Large intestine (tissue), 12 donors: ENCODE measurements at places on chromosomes 11 and 22.

- peak; percentile 93 for DNase-seq
Measured at GRCh38 chr11:36509694-36510593, at the start of gene TRAF6. TRAF6 (minus strand) TSS chr11:36510272; CDS start chr11:36501515, 8,757 bp downstream.

DNA sequence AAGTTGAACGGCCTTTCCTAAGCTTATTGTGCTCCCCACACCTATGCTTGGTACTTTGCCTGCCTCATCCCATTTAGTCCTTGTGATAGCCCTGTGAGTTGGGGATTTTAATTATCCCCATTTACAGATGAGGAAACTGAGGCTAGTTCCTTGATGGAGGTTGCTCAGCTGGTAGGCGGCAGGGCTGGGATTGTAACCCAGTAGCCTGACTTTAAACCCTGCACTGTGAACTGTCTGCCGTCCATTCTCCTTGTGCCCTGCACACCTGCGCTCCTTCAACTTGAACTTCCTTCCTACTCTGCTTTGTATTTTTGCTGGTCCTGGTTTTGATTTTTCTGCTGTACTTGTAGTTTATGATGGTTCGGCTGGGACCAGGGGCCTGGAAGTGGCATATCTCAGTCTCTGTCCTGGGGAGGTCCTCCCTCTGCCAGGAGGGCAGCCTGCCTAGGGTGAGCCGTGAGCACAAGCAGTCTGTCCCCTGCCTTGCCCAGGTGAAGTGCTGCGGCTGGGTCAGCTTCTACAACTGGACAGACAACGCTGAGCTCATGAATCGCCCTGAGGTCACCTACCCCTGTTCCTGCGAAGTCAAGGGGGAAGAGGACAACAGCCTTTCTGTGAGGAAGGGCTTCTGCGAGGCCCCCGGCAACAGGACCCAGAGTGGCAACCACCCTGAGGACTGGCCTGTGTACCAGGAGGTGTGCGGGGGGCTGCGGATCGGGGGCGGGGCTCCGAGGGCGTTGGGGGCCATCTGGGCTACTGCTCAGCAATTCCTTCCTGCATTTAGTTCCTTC lies 52.4 kb downstream of the CD82 start:
- DNase-seq = no peak

GRCh38 chr11:3089236-3090061 lies 32.2 kb upstream of the CARS1 start:
- DNase-seq = no peak

GRCh38 chr11:8839306-8839956 lies 71.6 kb upstream of the AKIP1 start:
- DNase-seq = no peak

GRCh38 chr22:23856721-23857605 lies 712 bp upstream of the SLC2A11 start:
- DNase-seq = peak; percentile 71

DNA sequence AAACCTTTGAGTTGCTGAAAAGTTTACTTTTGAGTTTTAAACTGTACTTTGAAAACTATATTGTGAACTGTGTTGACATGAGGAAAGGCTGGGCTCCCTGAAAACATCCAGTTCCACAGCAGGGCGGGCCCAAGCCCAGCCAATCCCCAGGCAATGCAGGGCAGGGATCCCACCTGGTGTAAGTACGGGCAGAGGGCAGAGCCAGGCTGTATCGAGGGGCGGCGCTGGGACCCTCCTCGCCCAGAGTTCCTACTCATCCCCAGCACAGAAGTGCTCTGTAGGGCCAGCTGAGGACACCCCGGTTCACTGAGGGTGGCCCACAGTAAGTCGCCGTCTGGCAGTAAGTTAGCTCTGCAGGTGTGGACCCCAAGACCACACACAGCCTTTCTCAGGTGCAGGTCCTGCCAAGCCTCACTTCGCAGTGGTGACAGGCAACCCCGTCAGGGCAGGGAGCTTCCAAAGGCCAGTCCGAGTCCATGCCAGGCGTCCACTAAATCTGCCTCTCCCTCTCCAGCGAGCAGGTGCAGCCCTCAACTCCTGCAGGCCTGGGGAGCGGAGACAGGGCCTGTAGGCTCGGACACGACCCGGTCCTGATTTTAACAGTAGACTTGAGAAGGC lies 6.3 kb downstream of the RASSF7 start:
- DNase-seq = no peak

DNA sequence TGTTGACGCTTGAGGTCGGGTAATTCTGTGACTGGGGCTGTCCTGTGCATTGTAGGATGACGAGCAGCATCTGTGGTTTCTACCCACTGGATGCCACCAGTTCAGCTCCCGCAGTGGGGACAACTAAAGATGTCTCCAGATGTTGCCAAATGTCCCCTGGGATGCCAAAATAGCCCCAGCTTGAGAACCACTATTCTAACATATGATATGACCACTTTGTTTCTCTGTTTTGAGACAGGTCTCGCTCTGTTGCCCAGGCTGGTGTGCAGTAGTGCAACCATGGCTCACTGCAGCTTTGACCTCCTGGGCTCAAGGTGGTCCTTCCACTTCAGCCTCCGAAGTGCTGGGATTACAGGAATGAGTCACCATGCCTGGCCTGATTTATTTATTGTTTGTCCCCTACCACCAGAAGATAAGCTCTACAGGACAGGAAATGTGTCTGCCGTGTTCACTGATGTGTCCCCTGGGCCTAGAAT lies 4.4 kb upstream of the MEN1 start:
- no peak for DNase-seq

DNA sequence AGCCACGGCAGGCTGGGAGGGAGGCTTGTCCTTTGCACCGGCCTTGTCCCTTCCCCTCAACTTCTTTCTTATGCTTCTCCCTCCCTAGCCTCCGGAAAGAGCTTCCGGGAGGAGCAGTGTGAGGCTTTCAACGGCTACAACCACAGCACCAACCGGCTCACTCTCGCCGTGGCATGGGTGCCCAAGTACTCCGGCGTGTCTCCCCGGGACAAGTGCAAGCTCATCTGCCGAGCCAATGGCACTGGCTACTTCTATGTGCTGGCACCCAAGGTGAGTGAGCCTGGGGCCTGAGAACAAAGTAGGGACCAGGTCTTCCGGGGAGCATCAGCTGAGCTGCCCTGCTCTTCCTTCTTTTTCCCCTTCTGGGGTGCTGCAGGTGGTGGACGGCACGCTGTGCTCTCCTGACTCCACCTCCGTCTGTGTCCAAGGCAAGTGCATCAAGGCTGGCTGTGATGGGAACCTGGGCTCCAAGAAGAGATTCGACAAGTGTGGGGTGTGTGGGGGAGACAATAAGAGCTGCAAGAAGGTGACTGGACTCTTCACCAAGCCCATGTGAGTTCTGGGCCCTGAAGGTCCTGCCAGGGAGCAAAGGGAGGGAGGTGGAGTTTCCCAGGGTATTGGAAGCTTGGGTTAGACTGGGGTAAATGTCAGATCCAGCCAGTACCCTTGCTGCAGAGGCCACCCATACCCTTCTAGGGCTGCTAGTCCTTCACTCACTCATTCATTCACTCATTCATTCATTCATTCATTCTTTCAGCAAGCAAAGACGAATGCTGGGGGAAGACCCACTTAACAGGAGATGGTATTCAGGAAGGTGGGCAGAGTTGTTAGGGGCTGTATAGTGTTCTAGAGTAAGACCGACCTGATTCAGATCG lies 22.6 kb downstream of the ADAMTS15 start:
- DNase-seq = no peak

DNA sequence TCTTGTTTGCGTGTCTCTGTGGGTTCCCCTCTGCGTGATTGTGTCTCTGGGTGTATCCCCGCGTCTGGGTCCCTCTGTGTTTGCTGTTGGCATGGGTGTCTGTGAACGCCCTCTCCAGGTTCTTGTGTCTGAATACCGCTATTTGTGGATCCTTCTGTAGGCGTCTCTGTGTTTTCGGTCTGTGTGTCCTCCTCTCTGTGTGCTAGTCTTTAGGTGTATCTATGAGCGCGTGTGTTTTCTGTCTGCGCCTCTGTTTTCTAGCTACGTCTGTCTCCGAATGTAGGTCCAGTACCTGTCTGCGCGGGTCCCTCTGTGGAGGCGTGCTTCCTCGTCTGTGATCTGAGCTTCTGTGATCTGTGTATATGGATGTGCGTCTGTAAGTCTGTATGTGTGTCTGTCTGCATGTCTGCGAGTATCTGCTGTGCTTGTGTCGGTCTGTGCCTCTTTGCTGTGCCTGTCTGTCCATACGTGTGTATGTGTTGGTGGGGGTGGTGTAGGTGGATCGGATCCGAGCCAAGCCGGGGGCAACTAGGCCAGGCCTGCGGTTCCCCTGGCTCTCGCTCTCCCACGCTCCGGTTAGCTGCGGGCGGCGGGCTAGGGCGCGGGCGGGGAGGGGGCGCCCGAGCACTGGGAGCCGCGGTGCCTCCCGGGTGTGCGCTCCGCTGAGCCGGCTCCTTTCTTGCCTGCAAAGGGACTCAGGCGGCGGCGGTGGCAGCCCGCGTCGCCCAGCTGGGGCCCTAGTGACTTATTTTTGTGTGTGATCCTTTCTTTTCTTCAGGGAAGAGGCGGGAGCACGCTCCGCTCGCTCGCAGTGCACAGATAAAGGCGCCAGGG lies 105.3 kb upstream of the E2F8 start:
- DNase-seq = peak; percentile 6

DNA sequence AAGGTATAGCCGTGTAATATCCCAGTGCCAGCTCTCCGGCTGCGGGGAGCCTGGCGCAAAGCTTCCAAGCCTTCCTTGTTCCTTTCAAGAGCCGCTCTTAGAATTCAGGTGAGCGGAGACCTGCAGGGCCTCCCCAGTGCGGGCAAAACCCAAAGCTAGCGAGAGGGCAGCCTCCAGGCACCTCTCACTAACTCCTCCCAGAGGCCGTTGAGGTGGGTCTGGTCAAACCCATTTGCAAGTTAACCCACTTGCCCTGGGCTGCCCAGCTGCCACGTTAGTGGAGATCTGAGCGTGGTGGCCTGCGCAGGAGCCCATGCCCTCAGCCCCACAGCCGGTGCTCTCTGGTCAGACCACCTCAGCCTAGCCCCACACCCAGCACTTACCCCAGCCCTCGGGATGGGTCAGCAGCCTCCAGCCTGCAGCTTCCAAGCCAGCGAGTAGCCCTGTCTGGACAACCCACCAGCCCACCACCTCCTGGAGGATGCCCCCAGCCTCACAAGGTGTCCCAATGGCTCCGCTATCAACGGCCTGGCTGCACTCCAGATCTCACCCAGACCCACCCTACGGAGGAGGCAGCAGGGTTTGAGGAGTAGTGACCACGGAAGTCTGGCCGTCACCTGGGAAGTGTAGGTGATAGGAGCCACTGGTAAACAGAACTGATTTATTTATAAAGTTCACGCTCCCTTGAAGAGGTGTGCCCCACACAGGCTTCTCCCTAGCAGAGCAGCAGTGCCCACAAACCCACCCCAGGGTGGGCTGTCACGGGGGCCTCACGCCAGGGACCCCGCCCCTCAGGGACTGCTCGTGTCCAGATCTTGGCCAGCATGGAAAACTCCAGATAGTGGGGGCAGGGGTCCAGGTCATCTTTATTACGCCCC lies 2.3 kb downstream of the ASCL2 start:
- no peak for DNase-seq

GRCh38 chr11:108873310-108873709 lies 208.4 kb downstream of the DDX10 start:
- no peak for DNase-seq

DNA sequence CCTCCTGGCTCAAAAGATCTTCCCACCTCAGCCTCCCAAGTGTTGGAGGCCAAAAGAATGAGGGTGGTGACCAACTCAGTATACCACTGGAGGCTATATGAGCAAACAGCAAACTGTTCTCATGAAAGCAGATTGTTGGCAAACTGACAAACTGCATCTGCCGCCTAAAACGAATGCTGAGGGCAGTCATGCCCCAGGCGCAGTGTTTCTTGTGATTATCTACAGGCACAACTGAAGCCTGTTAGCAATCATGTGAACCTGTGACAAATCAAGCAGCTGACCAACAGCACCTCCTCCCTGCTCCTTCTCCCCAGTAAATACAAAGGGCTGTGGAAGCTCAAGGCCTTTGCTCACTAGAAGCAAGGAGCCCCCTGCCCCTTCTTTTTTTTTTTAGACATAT lies 47.8 kb downstream of the BTBD10 start:
- no peak for DNase-seq

- peak; percentile 76 for DNase-seq
Measured at GRCh38 chr22:43923631-43924464, at the start of gene PNPLA3. PNPLA3 (plus strand) TSS chr22:43923805; CDS start chr22:43923912, 107 bp downstream.

DNA sequence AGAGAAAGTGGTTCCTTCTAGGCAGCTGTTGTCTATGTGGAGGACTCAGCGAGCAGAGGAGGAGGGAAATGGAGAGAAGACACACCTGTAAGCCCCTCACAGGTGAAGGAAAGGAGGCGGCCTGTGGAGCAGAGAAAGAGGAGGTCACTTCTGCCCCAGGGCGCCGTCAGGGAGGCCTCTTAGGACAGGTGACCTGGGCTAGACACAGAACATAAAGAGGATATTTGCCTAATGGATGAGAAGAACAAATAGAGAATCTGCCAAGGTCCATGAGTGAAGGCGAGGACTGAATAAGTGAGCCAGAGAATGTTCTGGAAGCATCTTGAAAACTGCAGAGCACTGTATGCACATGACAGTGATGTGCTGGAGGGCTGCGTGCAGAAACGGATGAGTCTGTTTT lies 2.2 kb upstream of the SCUBE1 start:
- no peak for DNase-seq
